ENCODE measurements at places on chromosomes 1 and 21.

DNA sequence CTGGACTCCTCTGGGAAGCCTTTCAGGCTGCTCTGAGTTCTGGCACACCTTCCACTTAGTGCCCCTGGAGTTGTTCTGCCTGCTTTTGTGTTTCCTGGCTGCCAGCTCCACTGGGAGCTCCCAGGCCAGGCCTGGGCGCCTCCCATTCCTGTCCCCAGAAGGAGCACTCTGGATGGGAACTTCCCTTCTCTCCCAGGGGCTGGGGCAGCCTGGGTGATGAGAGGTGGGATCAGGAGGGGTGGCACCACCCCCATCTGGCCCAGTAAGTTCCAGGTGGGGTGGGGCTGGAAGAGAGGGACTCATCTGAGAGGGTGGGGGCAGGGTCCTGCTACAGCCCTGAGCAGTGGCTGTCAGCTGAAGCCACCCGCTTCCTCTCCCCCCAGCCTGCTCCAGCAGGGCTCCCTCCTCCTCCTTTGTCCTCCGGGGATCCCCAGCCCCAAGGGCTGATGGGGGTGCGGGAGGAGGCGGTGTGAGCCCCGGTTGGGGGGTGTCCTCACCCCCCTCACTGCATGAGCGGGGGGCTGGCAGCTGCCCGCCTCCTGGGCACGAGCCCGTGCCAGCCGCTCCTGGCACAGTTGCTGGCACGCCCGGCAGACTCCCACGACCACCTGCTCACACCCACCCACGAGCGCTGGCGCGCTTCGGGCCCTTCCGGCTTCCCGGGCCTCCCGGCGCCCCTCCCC, 4.7 kb downstream of the FOXO6 start:
- DNase-seq = no peak

DNA sequence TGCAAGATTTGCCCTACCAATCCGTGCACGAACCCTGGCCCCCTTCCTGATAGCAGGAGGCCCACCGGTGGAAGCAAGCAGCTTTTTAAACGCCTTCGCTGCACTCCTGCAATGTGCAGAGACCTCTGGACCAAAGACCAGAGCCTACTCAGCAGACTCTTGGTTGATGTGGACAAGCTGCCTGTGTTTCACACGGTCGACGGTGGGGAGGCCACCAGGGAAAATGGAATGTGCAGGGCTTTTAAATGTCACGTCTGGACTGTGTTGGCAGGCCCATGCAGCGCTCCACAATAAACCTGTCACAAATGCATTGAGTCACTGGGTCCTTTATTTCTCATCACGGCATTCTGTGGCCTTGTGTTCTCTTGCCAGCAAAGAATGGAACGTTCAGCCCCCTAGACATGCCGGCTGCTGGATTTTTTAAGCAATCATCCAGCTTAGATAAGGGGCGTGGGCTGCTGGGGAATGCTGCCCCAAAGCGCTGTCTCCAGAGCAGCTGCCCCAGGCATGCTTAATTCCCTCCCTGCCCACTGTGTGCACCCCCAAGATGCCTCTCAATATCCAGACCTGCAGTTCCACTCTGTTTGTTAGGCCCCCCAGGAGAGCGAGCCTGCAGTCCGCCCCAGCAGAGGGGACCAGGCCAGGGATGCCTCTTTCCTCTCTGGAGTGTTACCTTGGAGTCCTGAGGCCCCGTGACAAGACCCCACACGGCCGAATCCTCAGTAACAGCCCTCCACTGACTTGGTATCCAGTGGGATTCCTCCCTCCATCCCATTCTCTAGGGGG, 71.3 kb downstream of the ATP5PO start:
- DNase-seq = no peak

DNA sequence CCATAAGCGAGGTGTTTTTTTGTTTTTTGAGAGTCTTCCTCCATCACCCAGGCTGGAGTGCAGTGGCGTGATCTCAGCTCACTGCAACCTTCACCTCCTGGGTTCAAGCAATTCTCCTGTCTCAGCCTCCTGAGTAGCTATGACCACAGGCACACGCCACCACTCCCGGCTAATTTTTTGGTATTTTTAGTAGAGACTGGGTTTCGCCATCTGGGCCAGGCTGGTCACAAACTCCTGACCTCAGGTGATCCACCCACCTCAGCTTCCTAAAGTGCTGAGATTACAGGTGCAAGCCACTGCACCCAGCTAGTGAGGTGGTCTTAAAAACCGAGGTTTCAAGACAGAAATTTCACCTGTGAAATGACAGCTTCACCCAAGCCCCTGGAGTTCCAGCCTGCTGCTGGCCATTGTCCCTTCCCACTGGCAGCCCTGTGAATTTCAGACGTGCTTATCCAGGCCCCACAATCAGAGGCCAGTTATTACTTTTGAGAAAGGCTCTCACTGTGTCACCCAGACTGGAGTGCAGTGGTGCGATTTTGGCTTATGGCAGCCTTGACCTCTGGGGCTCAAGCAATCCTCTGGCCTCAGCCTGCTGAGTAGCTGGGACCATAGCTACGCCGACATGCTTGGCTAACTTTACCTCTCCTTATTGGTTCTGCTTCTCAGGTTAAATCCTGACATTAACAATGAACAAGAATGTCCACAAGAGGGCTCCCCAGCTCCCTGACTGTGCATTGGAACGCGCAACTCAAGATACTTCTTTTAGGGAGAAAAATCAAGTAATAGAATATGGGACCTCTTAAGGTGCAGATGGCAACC, 19.4 kb downstream of the ENO1 start:
- DNase-seq = no peak

GRCh38 chr21:33478935-33479678, 667 bp downstream of the TMEM50B start:
- DNase-seq = peak; percentile 41

DNA sequence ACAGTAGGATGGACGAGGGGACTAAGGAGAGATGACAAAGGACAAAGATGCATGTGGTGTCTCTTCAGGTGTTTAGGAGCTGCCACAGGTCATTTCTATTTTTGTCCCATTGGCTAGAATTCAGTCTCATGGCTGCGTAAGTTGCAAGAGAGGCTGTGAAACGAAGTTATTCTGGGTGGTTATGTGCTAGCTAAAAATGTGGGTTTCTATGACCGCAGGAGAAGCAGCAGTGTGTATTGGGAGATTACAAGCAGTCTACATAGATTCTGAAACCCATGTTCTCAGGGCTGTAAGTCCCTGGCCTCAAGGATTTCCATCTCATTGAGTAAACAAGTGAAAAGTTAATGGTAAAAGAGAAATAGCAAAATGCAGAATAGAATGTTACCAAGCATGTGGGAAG, 110.7 kb downstream of the SPATA46 start:
- DNase-seq = no peak

- DNase-seq = no peak
Measured at GRCh38 chr1:231679109-231679508, 52.5 kb downstream of the DISC1 start.

- DNase-seq = no peak
Measured at GRCh38 chr1:221509575-221510355, 232.1 kb downstream of the DUSP10 start.

- DNase-seq = peak; percentile 70
Measured at GRCh38 chr1:91846007-91846638, 39.8 kb downstream of the TGFBR3 start.

GRCh38 chr1:223667484-223668182, 2.1 kb upstream of the CAPN8 start:
- no peak for DNase-seq

GRCh38 chr21:42454786-42455185, 41.2 kb downstream of the RSPH1 start:
- DNase-seq = no peak

GRCh38 chr1:226643177-226643576, 94.6 kb downstream of the STUM start:
- DNase-seq = no peak

GRCh38 chr1:237684236-237684635, 206.5 kb downstream of the ZP4 start:
- DNase-seq = no peak

DNA sequence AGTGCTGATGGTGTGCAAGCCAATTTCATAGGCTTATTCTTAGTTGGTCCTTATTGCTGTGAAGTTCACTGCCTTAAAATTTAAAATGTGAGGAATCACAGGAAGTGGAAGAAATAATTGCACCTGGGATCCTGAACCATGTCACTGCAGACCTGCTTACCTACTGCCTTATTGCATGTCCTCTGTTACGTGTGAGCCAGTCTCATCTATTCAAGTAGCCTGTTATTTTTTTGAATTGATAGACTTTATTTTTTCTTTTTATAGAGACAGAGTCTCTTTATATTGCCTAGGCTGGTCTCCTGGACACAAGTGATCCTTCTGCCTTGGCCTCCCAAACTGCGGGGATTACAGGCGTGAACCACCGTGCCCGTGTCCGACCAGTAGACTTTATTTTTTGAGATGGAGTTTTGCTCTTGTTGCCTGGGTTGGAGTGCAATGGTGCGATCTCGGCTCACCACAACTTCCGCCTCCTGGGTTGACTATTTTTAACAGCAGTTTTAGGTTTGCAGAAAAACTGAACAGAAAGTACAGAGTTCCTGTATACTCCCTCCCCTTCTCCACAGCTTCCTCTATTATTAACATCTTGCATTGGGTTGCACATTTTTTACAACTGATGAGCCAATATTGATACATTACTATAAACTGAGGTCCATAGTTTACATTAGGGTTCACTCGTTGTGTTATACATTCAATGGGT, 14.0 kb upstream of the DISC1 start:
- peak; percentile 59 for DNase-seq

GRCh38 chr1:232585486-232585885, 44.4 kb downstream of the SIPA1L2 start:
- DNase-seq = no peak

- no peak for DNase-seq
Measured at GRCh38 chr1:22320587-22321344, 130.9 kb upstream of the ZBTB40 start.

- DNase-seq = no peak
Measured at GRCh38 chr1:19199969-19200604, 10.0 kb downstream of the UBR4 start.

GRCh38 chr1:20681999-20682398, 20.8 kb upstream of the DDOST start:
- no peak for DNase-seq

- no peak for DNase-seq
Measured at GRCh38 chr1:107785496-107786202, 179.3 kb downstream of the VAV3 start.

DNA sequence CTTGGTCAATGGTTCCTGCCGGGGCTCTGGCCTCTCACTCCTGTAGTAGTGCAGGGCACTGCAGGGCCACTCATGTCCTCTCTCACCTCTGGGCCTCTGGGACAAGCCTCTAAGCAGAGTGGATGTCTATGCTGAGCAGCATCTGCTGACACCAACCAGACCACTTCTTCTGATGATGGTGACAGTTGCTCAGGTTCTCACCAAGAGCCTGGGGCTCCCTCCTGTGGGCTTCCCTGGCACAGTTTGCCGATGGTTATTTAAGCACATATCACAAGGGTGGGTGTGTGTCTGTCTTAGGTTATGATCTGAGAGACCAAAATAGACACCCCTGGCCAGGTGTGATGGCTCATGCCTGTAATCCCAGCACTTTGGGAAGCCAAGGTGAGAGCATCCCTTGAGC, 17.4 kb upstream of the GPR137B start:
- no peak for DNase-seq

DNA sequence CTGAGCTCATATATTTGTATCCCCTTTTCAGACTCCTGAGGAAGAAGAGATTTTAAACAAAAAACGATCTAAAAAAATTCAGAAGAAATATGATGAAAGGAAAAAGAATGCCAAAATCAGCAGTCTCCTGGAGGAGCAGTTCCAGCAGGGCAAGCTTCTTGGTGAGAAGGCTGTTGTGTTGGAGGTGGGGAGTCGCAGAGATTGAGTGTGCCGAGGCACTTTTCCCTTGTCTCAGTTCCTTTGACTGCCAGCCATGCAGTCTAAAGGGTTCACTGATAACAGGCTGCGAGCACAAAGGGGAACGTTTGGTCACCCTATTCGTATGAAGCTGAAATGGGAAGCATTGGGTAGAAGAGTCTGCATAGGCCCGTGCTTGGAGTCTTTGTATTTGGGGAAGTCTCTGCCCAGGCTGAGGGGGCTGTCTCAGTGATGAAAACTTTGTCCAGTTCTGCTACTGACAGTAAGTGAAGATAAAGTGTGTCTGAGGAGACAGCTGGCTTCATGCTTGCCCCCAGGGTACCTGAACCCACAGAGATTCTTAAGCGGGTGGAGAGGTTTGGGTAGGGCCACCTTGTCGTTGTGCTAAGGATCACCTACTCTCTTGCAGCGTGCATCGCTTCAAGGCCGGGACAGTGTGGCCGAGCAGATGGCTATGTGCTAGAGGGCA, 2.8 kb downstream of the RPS8 start:
- no peak for DNase-seq

GRCh38 chr1:106998431-106999002, 58.0 kb upstream of the PRMT6 start:
- DNase-seq = no peak

- no peak for DNase-seq
Measured at GRCh38 chr1:83641206-83641658, 357.7 kb downstream of the TTLL7 start.

DNA sequence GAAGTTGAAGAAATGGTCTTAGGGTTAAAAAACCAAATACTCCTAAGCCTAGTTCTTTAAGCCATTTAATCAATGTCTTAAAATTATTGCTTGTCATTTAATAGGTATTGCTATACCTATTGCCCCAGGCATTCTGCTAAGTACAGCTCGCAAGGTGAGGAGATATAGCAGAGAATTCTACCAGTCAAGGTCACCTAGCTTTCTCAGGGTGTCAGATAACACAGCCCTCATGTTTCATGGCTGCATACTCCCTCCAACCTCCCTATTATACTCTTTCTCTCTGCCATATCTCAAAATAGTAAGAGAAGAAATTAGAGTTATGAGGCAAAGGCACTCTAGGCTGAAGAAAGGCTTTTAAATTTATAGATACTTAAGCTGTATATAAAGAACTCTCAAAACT, 68.4 kb upstream of the GPR88 start:
- DNase-seq = no peak

- no peak for DNase-seq
Measured at GRCh38 chr1:85088408-85088784, 40.1 kb upstream of the MCOLN3 start.

GRCh38 chr1:56535939-56536338, 43.4 kb downstream of the PLPP3 start:
- no peak for DNase-seq

DNA sequence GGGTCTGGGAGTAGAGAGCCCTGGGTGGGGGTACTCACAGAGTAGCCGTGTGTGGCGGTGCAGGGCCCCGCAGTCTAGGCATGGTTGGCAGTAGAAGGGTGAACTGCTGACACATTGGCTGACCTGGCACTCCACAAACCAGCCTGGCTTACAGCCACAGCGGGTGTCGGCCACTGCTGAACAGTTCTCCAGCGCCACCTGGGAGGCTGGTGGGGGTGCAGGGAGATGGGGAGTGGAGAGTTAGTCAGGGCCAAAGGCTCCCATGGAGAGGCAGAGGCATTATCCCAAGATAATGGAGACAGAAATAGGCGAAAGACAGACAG, 1.5 kb downstream of the TNFRSF25 start:
- peak; percentile 70 for DNase-seq

Data from transverse colon (tissue), 4 donors.